ENCODE measurements at places on chromosomes 1 and 21. TPM values are rescaled to one million over a fixed set of nuclear protein-coding genes. Genes with fewer than 3 reads are reported as not detected.
A peak's percentile ranks its signal among the peaks of the same experiment; 100 is the strongest.

GRCh38 chr1:204712708-204713430 is 27.3 kb upstream of the LRRN2 start:
- no peak for DNase-seq

DNA sequence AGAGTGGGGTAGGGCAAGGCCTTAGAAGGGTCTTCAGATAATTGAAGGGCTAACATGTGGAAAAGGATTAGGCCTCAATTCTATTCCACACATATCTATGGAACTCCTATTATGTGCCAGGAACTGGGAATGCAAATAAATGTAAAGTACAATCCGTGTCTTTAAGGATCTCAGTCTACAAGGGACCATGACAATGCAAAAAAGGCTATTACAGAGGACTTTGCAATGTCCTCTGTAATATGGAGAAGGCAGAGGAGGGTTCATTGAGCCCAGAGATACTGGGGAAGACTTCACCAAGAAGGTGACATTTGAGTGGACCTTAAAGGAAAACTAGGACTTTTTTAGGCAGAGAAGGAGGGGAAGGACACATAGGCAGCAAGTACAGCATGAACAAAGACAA is 4.5 kb upstream of the SCMH1 start:
- no peak for DNase-seq

DNA sequence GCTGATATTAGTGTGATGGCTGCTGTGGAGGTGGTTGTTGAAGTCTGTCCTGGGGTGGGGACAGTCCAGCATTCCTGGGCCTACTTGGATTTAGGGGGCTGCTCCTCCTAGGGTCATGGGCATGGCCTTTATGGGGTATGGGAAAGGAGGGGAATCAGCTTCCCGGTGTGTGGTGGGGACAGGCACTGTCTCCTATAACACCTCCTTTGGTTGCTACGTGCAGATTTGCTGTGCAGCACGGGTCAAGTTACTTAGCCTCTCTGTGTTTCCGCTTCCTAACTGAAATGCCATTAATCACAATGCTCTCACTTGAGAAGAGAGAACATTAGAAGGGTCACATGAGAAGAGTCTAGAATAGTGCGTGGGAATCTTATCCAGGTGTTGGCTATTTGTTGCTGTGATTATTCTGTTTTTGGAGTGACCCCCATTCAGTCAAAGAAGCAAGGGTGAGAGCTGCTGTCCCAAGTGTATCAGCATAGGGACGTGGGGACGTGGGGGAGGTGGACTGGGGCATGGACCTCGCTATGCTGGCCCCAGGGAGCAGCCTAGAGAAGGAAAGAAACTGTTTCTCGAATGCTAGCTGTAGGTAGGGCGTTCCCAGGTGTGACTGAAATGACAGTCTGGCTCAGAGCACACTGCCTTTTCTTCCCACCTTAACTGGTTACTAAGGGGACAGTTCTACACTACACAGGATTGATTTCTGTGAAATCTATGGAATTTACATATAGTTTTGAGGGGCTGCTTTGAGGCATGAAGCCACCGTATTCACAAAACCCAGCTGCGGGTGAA is 19.9 kb downstream of the SOX13 start:
- DNase-seq: no peak

- DNase-seq: no peak
Observed at GRCh38 chr1:4085546-4085945, 185.5 kb upstream of the C1orf174 start.

GRCh38 chr1:71548398-71548890 is 467.6 kb upstream of the ZRANB2 start:
- no peak for DNase-seq

- DNase-seq: no peak
Observed at GRCh38 chr1:155651861-155652661, 36.5 kb downstream of the YY1AP1 start.

DNA sequence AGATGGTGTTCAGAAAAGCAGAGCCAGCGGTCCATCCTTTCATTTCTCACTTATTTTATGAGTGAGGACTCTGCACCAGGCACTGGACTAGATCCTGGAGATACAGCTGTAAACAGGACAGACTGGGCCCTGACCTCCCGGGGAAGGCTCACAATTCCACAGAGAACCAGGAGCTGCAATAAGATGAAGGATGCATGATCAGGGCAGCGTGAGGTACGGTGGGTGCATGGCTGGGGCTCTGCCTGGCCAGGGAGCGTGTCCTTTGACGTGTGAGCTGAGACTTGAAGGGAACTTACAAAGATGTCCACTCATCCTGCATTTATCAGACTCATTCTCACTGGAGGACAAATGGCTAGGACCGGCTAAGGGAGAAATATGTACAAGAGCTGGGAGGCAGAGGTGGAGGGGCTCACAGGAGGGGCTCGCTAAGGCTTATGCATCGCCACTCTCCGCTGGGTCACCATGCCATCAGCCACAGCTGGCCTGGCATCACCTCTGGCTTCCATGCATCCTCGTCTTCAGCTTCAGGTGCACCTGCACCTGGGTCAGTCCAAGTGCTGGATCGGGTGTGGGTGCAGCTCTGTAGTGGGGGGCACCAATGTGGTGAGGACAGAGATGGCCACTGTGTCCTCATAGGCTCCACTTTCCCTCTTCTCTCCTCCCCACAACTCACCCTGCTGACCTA is 213.9 kb downstream of the TOMM20 start:
- DNase-seq: no peak

GRCh38 chr1:37083603-37084002 is 49.3 kb upstream of the GRIK3 start:
- DNase-seq: peak; percentile 53

DNA sequence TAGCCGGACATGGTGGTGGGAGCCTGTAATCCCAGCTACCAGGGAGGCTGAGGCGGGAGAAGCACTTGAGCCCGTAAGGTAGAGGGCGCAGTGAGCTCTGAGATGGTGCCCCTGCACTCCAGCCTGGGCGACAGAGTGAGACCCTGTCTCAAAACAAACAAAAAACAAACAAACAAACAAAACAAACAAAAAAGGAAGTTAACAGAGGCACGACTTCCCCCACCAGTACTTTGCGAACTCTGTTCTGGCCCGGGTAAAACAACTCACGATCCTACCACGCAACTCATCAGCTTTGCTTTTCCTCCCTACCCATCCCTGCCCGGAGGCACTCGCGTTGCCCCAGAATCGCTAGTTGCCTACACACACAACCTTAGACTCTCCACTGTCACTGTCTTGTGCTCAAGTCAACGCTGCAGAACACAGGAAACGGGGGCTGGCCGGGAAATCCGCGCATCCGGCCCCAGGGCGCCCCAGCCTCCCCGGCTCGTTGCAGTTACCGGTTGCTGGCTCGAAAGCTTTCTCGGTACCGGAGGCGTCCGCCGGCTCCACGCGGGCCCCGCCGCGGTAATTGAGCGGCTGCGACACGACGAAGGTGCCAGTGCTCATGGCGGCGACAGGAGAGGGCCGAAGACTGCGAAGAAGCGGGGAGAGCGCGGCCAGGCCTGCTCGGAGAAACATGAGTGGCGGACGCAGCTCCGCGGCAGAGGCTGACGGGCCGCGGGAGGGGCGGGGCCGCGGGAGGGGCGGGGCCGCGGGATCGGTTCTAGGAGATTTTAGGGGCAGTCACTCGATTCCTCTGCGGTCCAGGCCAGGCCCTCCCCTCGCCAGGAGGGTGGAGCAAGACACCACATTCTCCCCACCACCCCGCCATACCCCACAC is at the start of gene ALDH9A1:
Gene ALDH9A1 (minus strand): TSS at position 682 of the 880 bp plus-strand sequence. CDS start 4 bp downstream, at position 678.
- DNase-seq: peak; percentile 95

DNA sequence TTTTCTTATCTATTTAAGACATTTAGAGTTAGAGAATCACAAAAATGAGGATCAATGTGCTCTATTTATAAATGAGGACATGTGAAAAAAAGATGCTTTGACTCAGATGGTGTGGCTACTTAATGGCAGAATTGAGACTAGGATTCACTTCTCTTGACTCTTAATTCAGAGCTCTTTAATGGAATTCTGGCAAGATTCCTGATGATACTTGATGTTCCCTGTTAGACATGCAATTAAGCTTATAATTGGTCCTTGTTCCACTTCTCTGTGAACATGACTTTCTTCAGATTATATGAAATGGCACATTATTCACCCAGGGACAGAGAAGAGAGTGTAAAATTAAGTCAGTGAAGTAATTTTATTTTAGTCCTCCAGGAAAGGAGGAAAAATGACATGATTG is 165.3 kb downstream of the LRRC7 start:
- no peak for DNase-seq

GRCh38 chr1:171935664-171936063 is 94.4 kb downstream of the DNM3 start:
- DNase-seq: no peak

GRCh38 chr1:153210206-153210605 is 7.0 kb downstream of the LELP1 start:
- DNase-seq: no peak

GRCh38 chr1:206021626-206022365 is 1.9 kb downstream of the CTSE start:
- no peak for DNase-seq

DNA sequence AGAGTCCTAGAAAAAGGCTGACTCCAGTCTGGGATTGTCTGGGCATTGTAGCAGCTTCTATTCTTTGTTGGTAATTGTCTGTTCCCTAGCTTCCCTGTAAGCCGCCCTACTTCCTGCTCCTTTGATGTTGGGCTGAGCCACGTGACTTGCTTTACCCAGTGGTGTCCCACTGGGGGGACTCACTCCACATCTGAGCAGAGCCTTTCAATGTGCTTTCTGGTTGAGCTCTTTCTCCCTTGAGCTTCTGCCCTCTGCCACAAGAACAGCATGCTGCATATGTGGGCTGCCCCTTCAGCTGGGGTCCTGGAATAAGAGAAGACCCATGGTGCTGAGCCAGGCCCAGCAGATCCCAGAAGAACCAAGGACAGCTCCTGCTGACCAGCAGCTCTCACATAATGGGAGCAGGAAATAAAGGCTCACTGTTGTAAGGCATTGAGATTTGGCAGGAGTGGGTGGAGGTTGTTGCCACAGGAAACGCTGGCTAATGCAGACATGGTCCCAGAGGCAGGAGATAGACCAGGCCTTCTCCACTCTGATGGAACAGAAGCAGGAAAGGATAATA is 276.3 kb upstream of the GJB5 start:
- no peak for DNase-seq

GRCh38 chr1:200767321-200767720 is 28.6 kb downstream of the CAMSAP2 start:
- no peak for DNase-seq

DNA sequence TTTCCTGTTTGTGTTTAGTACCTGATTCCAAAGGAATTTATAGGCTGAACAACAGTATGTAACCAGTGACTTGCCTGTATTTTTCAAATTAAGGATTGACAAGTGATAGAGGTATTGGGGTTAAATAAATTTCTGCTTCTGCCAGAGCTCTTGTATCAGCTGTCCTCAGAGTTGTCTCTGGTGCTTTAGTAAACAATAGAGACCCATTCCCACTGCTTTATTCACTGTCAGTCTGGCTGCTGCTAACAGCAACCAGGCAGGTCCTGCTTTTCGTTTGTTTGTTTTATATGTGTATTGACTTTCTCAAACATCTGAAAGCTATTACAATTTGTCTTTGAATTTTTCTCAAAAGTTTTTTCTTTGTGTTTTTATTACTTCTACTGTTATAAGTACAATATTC is 76.1 kb downstream of the OLFM3 start:
- no peak for DNase-seq

DNA sequence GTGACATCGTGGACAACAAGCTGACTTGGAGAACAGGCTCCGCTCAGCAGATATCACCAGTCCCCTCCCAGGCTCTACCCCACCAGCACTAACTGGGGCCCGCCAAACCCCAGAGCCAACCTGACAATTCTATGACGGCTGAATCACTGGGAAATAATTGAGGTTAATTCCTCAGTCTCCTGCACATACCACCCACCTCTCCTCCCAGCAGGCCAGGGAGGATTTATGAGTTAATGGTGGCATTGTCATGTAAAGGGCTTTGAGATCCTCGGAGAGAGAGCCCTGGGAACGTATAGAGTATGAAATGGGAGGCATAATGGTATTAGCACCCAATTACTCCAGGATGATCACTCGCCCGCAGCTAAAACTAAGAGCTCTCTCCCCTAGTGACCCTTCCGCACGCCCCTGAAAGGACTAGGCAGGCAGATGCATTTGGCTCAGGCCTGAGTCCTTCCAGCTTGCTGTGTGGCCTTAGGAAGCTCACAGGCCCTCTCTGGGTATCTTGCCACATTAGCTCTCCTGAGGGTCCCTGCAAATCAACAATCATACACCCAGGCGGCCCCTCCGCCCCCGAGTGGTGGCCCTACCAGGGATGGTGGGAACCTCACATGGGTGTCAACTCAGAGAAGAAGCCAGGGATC is 27.3 kb upstream of the PAX7 start:
- DNase-seq: no peak

- DNase-seq: no peak
Observed at GRCh38 chr1:183039330-183039729, 16.1 kb downstream of the LAMC1 start.

- DNase-seq: no peak
Observed at GRCh38 chr1:161244888-161245287, 6.9 kb upstream of the NR1I3 start.

- peak; percentile 49 for DNase-seq
Observed at GRCh38 chr1:111769517-111770146, 13.9 kb downstream of the DDX20 start.

GRCh38 chr1:110572751-110573150 is 33.4 kb downstream of the KCNA2 start:
- DNase-seq: no peak

GRCh38 chr1:21329209-21329844 is 39.1 kb upstream of the ECE1 start:
- DNase-seq: no peak

DNA sequence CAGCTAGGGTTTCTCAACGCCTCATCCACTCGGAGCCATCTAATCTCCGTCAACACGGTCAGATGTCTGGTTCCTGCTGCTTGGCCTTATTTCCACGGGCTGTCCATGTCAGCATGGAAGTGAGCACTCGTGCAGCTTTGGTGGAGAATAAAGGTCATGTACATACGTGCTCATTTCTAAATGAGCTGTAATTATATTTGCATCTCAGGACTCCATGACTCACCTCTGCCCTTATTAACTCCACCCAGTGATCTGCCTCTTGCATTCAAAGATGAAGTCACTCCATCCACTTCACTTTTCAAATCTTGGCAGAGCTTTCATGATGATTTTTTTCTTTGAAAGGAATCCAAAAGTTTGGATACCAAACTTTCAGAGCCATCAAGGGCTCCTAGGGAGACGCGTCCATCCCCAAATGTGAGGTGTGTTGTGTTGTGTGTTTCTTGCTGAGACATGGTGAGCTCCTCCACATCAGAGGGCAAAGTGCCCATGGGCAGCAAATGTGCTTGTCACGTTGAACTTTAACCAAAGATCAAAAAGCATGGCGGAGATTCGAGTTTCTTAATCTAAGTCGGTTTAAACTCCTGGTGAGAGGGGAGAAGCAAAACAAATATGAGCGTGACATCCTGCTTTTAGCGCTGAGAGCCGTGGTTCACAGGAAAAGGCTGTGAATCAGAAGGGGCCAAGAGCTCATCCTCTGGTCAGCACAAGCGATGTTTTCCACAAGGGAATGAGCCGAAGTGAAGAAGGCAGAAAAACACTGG is 68.6 kb upstream of the ERRFI1 start:
- DNase-seq: peak; percentile 25

Gene CLCA1
- not detected for polyA plus RNA-seq

Gene DDX20
- polyA plus RNA-seq: 18.5 TPM

Gene PLA2G2D
- polyA plus RNA-seq: 0.18 TPM

Gene MR1
- 2.7 TPM for polyA plus RNA-seq

Gene FAM3B
- 0.24 TPM for polyA plus RNA-seq

Gene EXO5
- 13.0 TPM for polyA plus RNA-seq

Gene UBL4B
- polyA plus RNA-seq: not detected

Gene B3GALT5
- 3.4 TPM for polyA plus RNA-seq

Gene BRINP2
- 33.8 TPM for polyA plus RNA-seq

Gene EXTL1
- polyA plus RNA-seq: 12.9 TPM

Gene OLFML2B
- polyA plus RNA-seq: 33.1 TPM

All from spinal cord (tissue), 10 donors.